ENCODE measurements at places on chromosomes 7 and 10.

GRCh38 chr10:118870467-118871243 lies 115.9 kb upstream of the CACUL1 start:
- no peak for DNase-seq

DNA sequence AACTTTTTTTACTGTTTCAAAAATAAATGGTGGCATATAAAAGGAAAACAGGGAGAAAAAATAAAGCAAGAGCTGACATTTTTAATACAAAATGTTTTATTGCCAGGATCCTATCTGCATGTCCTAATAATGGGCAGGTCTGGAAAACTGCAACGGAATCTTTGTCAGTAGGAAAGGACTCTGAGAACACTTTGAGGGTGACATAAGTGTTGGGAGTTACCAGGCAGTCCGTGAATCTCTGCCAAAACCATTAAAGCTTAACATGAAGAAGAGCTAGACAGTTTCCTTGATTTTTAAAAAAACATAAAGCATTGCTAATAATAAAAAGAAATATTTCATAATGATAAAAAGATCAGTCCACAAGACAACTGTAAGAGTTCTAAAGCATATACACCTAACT lies 80.7 kb downstream of the AGMO start:
- DNase-seq: no peak

DNA sequence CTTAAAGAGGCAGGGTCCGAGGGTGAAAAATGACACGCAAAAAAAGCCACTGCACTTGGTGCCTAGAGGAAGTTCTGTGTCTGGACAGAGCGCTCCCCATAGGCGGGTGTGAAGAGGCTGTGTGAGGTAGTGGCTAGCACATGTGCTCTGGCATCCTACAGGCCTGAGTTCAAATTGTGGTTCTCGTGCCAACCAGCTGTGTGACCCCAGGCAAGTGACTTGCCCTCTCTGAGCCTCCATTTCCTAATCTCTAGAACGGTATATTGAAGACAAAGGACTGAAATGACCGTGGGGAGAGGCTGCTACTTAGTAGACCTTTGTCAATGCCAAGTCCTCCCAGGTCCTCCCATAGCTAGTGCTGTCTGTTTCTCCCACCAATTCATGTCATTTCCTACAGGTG lies 79.1 kb upstream of the MYL10 start:
- DNase-seq: no peak

DNA sequence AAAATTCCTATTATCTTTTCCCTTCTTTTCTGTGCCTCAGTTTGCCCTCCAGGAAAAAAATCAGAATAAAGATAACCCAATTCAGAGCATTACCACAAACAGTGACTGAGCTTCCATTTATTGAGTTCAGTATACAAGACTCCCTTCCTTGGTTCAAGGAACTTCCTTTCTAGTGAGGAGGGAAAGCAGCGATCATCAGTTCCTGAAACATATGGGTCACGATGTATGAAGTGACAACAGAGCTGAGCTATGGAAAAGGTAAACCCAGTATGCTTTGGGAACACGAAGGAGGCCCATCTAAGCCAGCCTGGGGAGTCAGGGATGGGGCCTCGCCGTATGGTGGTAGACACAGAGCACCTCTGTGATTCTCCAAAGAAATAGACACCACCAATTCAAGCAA lies 15.8 kb downstream of the C10orf71 start:
- no peak for DNase-seq

DNA sequence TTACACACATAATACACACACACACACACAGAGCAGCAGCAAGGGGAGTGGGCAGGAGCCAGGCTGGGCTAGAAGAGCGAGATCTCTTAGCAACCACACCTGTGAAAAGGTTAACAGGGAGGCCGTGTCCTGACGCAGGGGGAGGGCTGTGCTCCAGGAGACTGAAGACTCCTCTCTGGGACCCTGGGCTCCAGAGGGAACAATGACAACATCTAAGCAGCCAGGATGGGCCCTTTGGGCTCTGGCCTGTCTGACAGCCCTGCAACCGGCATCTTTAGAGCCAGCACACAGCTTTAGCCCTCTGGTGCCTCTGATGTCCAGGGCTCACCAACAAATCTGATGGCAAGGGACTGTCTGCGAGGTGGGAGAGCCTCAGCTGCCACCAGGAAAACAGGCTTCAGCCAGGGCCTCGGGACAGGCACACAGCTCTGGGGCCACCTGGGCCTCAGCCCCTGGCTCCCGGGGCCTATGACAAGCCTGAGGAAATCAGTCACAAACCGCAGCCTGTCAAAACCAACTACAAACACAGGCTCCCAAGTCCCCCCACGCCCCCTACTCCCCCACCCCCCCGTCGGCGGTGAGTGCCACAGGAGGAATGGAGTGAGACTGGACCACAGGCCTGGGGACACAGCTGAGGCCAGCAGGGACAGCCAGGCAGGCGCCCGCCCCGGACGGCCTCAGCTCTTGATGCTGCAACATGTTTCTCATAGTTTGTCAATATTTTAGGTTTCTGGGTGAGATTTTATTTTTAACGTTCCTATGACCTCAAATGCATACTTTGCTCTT lies 102.8 kb downstream of the TNS3 start:
- DNase-seq: no peak

DNA sequence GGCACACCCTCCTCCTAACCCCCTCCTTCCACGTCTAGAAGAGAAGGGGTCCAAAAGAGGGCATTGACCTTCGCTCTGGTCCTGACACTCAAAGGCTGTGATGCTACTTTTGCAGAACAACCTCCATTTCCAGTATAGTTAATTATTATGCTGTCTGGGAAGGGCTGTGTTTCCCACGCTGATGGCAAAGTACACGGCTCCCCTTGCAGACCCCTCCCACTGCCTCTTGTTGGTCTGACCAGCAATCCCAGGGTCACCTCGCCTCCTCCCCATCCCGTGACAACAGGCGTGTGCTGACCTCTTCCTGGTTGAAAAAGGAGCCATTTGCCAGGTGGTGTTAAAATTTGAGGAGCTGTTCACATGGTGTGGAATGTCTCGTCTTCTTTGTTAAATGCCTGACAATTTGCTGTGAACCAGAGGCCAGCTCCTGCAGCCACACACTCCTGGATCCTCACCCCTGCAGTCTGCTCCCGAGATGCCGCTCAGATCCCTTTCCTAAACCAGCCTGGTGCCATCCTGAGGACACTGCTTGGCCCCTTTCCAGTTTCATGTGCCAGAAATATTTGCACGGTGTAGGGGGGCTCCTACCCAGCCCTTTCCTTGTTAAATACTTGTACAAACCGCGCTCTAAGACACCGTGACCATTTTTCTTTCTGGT lies 321.7 kb downstream of the WDR37 start:
- DNase-seq: no peak

GRCh38 chr10:57692255-57692980 lies 575.3 kb downstream of the IPMK start:
- no peak for DNase-seq

GRCh38 chr7:116052006-116052405 lies 21.4 kb upstream of the TFEC start:
- DNase-seq: no peak

DNA sequence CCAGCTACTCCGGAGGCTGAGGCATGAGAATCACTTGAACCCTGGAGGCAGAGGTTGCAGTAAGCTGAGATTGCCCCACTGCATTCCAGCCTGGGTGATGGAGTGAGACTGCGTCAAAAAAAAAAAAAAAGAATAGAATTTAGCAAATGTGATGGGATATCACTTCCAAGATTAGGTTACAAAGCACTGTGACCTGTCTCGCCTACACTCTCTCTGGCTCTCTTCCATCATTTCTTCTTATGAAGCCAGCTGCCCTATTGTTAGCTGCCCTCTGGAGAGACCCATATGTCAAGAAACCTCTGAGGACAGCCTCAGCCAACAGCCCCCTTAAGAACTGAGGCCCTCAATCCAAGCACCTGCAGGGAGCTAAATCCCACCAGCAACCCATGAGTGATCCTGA lies 28.2 kb downstream of the ARHGAP21 start:
- DNase-seq: no peak

DNA sequence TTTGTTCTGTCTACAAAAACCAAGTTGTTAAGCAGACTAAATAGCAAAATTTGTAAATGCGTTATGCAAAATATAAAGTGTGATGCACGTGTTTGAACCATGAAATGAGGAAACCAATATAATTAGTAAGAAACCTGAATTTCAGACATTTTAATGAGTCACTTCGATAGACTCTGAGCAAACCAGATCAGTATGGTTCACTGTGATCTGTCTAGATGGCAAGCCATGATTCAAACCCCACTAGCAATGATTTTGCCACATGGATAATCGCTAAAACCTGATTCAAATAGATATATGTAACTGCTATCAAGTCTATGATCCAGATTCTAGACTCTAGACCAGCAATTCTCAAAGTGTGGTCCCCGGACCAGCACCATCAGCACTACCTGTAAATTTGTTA lies 24.8 kb downstream of the ZC3HAV1 start:
- DNase-seq: no peak

GRCh38 chr7:125122173-125122572 lies 192.5 kb upstream of the POT1 start:
- DNase-seq: no peak

DNA sequence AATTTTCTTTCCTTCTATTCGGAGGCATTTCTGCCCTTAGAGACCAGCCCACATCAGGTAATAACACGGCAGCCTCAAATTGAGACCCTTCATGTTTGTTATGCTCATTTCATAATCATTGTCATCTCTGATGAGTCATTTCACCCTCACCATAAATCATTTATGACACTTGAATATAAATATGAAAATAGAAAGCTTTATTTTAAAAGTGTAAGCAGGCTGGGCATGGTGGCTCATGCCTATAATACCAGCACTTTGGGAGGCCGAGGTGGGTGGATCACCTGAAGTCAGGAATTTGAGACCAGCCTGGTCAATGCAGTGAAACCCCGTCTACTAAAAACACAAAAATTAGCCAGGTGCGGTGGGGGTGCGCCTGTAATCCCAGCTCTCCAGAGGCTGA lies 57.4 kb upstream of the EGFR start:
- DNase-seq: no peak

DNA sequence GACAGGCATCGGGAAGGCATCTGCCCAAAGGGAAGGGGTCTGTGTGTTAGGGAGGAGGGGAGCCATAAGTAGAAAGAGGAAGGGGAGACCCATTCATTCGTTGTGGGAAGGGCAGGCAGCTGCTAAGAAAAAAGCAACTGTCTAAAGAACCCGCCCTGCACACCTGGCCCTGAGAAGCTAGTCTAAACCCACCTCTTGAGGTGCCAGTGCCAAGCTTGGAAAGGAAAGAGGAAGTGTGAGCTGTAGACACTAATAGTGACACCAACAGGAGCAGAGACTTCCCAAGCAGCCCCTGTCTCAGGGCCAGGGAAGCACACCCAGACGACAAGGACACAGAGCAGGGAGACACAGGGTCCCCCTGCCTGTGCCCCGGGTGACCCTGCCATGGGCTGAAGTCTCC lies 40.8 kb upstream of the PRSS58 start:
- DNase-seq: no peak

DNA sequence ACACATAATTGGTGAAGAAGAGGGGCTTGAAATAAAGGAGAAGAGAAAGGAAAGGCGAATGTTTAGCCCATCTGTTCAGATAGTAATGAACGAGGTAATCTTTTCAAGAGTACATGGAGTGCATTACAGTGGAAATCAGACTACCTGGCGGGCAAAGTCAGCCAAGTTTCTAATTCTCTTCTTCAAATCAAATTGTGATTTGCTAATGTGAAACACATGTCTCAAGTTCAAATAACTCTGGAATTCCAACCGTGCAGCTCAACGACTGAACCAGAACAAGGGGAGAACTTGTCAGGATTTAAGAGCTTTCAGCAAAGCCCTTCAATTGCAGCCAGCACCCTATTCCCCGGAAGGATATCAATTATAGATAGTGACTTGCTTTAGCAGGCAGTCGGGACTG lies 216.9 kb downstream of the GLI3 start:
- DNase-seq: no peak

GRCh38 chr10:26733750-26734568 lies 36.5 kb downstream of the PDSS1 start:
- no peak for DNase-seq

GRCh38 chr7:135682191-135682590 lies 19.9 kb downstream of the STMP1 start:
- no peak for DNase-seq

DNA sequence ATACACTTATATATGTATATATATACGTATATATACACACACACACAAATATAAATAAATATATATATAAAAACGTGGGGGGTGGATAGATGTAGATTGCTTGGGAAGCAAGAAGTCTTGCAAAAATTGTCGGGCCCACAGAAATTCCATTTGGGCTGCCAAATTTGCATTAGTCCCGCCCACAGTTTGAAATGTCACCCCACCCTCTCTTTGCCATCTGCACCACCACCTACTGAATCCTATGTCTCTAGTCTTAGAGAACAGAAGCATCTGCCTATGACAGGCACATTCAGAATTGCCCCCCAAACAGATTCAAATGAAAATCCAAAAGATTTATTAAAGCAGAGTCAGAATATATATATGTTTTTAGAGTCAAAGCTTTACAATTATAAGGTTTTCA lies 25.6 kb upstream of the CACNA2D1 start:
- no peak for DNase-seq

- DNase-seq: no peak
These were observed 32.7 kb downstream of the LGI1 start for GRCh38 chr10:93790439-93790838.

DNA sequence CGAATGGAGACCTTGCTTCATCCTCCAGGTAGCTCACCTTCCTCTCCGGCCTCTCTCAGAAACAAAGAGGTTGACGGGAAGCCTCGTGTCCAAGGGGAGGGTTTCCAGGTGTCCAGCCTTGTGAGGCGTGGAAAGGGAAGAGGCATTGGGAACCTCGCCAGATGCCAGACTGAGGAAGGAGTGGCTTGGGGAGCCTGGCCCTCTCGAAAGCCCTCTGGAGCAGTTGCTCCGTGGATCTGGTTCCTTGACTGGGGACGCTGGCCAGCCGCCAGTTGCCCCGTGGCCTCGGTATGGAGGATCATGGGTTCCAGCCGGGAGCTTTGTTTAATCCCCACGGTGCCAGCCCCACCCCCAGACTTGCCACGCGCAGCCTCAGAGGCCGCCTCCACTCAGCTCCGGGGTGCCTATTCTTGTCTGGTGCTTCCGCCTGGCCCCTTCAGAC lies 30.3 kb upstream of the SUN1 start:
- peak; percentile 40 for DNase-seq

- DNase-seq: no peak
These were observed 326.0 kb downstream of the RPS24 start for GRCh38 chr10:78359640-78360091.

GRCh38 chr10:96967847-96968246 lies 135.7 kb downstream of the LCOR start:
- no peak for DNase-seq

DNA sequence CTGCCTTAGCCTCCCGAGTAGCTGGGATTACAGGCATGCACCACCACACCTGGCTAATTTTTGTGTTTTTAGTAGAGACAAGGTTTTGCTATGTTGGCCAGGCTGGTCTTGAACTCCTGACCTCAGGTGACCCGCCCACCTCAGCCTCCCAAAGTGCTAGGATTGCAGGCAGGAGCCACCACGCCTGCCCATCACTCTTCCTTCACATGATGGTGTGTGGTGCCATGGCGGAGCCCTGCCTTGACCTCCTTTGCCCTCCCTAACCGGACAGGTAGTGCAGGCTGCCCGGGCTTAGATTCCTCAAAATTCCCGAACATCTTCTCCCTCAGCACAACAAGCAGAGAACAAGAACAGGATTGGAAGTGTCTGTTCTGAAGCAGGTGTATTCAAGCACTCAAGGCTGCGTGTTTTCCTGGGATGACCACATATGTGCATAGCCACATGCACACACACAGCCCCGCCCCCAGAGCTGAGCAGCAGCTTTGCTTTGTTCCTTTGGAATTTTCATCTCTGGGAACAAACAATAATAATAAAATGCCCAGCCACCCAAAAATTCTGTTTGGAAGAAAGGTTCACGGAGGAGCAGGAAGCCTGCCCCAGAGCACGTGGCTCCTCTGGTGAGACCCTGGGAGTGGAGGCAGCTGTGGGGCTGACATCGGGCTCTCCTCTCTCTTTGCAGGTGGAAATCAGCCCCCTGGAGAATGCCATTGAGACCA lies 131.3 kb upstream of the NPS start:
- no peak for DNase-seq
